Inflammatory macrophage treated with lipopolysaccharide for 4 hours (primary cell): ENCODE measurements at places on chromosomes 4 and X.

- no peak for DNase-seq
Observed at GRCh38 chr4:105558277-105558676, 5.9 kb downstream of the ARHGEF38 start.

DNA sequence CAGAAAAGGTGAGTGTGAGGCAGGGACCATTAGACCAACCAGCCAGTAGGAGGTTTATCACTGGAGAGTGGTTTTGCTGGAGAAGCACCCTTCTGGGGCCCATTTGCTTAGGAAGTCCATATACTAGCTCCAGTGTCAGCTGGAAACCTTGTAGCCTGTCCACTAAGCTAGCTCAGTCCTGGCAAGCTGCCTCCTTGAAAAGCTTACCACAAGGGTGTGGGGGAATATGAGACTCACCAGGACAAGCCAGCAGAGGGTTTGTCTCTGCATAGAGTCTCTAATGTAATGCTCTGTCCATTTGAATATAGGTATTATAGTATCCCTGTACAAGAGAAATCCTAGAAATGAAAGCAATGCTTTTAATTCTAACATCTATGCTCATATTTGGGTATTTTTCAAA lies 86.3 kb downstream of the FBXL5 start:
- DNase-seq, result no peak

DNA sequence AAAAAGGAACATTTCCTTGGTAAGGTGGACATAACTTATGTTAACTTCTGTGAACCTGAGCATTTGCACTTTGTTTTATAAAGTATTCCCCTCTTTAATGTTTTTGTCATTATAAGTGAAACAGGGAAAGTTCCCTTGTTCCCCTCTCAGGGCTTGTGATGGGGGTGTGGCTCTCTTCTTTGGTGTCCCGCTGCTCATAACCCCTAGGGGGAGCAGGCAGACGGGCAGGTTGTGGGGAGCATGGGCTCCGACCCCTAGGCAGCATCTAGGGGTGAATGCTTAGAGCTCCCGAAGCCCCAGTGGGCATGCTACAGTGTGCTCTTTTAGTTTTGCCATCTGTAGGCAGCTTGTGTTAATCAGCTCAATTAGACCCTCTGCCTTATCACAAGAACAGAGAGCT lies 200.4 kb downstream of the DACH2 start:
- DNase-seq, result no peak

DNA sequence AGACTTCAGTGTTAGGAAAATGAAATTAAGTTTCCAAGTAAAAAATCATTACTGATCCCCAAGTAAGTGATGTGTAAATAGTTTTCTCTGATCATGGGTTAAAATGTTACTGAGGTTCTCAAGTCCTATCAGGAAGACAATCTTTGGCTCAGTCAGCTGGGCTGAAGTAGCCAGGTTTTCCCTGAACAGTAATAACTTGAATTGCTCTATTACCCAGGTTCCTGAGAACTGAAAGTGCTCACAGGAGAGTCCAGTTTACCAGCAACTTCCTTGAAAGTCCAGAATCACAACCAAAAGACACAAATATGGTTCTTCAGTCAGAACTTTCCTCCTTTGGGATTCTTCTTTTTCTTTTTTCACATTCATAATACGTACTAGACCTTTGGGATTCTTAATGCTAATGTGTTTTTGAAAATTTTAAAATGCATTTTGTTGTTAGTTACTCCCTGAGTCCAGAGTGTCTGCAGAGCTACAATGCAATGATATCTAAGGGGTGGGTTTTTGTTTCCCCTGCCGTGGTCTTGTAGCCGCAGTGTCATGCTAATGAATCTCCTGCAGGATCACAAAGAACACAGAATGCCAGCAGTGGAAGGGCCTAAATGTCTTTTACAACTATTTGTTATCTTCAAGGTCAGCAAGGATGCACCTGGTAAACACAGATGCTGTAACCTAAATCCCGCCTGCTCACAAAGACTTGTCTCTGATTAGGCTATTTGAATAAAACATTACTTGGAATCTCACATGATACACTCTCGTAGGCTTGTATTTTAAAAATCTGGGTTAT lies 439.8 kb upstream of the NR3C2 start:
- DNase-seq, result no peak
